ENCODE measurements at places on chromosomes 12 and 14.

DNA sequence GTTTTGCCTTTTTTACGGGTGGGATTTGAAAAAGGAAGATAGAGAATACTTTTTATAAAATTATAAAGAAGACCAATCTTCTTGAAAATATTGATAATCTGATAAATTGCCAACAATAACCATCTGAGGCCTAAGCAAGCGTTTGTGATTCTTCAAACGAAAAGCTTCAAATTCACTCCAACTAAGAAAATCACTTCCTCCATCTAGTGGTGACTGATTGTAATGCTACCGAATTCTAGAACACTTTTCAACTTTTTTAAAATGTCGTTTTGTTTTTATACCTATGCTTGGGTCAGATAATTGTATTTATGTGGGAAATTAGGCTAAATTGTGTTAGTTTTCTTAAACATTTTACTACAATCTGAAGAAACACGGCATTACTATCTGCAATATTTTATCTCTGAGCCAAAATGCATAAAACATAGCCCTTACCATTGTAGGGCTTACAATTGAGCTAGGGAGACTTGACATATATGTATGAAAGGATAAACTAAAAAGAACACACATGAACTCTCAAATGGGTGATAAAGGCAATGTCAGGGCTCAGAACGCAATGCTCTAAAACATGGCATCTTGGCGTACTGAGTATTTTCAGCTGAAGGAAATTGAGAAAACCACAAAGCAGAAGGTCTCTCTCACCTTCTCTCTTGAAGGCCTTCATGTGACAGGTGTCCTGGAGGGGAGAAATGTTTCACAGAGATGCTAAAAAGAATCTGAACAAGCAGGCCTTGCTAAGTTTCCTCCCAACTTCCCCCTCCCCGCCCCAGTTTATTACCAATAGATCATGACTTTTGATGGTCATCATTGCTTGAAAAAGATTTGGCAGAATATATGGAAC is 36.8 kb upstream of the G2E3 start:
- no peak for DNase-seq
- no peaks in the 10 kb centered on the region for H3K36me3 ChIP-seq
- H3K27ac ChIP-seq = no peak overlapping the region
- H3K27me3 ChIP-seq = no peaks in the 10 kb centered on the region

GRCh38 chr12:117361905-117362304 is 479 bp upstream of the NOS1 start:
- no peak for DNase-seq
- H3K27ac ChIP-seq = no peak overlapping the region
- H3K36me3 ChIP-seq = peaks cover 10% of the 10 kb centered on the region
- H3K27me3 ChIP-seq = no peaks in the 10 kb centered on the region
- H3K4me1 ChIP-seq = 0 out of 2 replicates have a peak, but pooled peaks cover 3% of the 10 kb centered on the region

DNA sequence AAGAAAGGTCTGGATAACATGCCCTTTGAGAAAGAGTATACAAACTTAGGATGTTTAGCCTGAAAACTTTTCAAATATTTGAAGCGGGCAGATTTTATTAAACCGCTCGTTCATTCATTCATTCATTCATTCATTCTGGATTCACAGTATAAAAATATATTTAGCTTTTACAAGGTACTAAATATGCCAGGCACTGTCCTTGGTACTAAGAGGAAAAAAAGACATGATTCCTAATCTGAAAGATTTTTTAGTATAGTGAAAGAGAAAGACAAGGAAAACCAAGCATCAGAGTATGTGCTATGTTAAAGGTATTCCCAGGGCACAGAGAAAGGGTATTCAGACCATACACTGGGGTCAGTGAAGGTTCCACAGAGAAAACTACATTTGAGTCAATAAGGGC is 299.7 kb downstream of the BCAT1 start:
- no peaks in the 10 kb centered on the region for H3K4me1 ChIP-seq
- no peak for DNase-seq
- H3K4me3 ChIP-seq = no peak overlapping the region
- no peaks in the 10 kb centered on the region for H3K27me3 ChIP-seq

DNA sequence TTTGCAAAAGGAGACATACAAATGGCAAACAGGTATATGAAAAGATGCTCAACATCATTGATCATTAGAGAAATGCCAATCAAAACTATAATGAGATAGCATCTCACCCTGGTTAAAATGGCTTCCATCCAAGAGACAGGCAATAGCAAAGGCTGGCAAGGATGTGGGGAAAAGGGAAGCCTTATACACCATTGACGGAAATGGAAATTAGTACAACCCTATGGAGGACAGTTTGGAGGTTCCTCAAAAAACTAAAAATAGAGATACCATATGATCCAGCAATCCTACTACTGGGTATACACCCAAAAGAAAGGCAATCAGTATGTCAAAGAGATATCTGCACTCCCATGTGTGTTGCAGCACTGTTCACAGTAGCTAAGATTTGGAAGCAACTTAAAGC is 17.3 kb upstream of the CKAP4 start:
- H3K36me3 ChIP-seq = no peaks in the 10 kb centered on the region
- no peak overlapping the region for H3K27ac ChIP-seq
- no peak for DNase-seq
- no peak overlapping the region for H3K4me3 ChIP-seq
- no peaks in the 10 kb centered on the region for H3K27me3 ChIP-seq

DNA sequence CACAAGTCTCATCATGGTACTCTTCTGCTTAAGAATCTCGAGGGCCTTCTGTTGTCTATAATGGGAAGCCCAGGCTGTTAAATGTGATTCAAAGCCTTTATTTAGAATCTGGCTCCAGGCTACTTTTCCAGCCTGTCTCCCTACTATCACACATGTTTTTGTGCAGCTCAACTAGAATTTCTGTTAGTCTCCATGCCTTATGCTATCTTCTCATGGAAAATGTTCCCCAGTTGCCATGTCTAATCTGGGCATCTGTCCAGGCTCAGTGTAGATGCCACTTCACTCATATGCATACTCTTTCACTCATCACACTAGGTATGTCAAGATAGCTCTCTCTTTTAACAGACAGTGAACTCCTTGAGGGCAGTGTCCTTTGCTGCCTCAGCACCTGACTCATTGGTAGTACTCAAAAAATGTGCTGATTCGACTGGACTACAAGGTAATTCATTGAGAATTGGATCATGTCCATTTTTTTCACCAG is 145.3 kb downstream of the TTLL5 start:
- no peak overlapping the region for H3K27ac ChIP-seq
- no peaks in the 10 kb centered on the region for H3K27me3 ChIP-seq
- H3K4me3 ChIP-seq = no peak overlapping the region
- H3K4me1 ChIP-seq = peaks cover 3% of the 10 kb centered on the region

DNA sequence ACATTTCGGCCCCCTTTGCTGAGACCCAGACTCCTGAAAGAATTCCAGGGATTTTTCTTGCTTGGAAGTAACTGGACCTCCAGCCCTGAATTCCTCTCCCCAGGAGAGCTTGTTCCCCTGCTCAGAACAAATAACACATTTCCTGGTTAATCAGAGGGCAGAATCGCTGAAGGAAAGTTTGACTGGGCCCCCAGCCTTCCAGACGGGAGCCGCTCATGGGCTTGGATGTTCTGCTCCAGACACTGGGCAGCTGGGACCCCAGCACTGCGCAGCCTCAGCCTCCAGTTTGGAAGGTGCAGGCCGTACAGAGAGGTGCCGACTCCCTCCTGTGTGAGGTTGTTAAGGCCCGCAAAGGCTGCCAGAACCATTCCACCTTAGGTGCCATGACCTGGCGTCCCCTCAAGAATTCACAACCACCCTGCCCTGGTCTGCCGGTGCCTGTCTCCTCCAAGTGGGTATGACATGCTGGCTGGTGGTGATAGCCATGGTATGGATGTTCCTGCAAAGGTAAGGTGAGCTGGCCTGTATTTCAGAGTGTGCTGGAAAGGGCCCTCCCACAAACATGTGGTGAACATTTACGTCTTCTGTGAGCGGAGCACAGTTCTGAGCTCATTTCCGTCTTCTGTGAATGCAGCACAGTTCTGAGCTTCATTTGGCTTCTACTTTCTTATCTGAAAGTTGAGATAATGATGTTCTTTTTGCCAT is 5.1 kb upstream of the LTBP2 start:
- no peaks in the 10 kb centered on the region for H3K36me3 ChIP-seq
- no peak for DNase-seq
- H3K27ac ChIP-seq = no peak overlapping the region
- peaks cover 53% of the 10 kb centered on the region for H3K4me1 ChIP-seq
- H3K4me3 ChIP-seq = no peak overlapping the region

DNA sequence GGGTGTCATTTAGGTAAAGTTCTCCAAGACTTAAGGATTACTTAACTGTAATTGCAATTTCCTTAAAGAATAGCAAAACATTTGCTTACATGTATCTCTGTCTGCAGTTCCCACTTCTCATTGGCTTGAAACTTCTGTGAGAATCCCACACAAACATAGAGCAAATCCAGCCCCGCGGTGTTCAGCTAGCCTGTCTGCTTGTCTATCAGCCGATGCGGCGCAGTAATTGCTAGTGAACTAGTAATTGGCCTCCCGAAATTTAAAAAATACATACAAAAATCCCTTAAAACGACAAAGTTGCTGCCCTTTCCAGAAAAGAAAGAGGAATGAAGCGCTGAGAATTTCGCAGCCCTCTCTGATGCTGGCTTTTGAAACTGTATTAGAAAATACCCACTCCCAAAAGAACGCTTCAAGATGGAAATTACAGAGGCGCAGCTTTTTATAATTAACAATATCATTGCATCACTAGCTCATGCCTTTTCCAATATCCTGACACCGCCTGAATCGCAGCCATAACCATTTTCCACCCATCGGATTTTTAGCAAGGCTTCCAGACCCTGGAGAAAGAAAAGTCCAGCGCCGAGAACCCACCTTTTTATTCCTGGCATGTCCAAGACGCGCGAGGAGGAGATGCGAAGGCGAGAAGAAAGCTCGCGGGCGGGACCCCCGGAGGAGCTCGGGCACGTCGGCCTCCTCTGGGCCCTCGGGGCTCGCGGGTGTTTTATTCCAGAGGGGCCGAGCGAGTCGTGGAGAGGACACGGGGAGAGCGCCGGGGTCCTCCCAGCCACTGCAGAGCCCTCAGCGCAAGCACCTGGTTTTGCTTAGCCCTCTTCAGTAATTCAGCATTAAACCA is 646 bp downstream of the FBLN5 start:
- peaks cover 3% of the 10 kb centered on the region for H3K4me1 ChIP-seq
- peak overlapping the region; percentile 30 for H3K27ac ChIP-seq
- peak; percentile 42 for DNase-seq
- H3K27me3 ChIP-seq = no peaks in the 10 kb centered on the region
- no peaks in the 10 kb centered on the region for H3K36me3 ChIP-seq

DNA sequence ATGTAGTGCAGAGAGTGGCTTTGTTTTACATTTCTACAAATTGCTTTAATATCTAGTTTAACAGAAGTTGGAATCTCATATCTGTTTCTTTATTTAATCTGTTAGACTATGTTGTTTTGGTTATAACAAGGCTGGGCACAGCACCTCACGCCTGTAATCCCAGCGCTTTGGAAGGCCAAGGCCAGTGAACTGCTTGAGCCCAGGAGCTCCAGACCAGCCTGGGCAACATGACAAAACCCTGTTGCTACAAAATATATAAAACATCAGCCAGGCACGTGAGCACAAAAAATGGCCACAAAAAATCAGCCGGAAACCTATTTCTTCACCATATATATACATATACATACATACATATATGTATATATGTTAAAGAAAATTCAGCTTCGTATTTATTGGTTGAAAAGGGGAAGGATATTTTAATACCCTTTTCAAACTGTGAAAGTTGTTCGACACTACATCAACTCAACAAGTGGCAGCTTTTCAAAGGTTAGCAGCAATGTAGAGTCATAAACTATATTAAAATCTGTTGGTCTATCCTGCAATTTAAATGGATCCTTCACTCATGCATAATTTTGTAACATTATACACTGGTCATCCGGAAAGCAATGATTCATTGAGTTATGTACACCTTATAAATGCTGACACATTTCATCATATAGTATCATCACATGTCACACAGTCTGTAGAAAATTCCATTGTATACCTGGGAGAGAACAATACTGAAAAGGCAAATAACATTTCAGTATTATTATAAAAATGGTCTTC is 7.1 kb downstream of the NR2C1 start:
- peaks cover 35% of the 10 kb centered on the region for H3K36me3 ChIP-seq
- no peaks in the 10 kb centered on the region for H3K27me3 ChIP-seq
- no peak for DNase-seq
- H3K4me3 ChIP-seq = no peak overlapping the region
- H3K4me1 ChIP-seq = no peaks in the 10 kb centered on the region

DNA sequence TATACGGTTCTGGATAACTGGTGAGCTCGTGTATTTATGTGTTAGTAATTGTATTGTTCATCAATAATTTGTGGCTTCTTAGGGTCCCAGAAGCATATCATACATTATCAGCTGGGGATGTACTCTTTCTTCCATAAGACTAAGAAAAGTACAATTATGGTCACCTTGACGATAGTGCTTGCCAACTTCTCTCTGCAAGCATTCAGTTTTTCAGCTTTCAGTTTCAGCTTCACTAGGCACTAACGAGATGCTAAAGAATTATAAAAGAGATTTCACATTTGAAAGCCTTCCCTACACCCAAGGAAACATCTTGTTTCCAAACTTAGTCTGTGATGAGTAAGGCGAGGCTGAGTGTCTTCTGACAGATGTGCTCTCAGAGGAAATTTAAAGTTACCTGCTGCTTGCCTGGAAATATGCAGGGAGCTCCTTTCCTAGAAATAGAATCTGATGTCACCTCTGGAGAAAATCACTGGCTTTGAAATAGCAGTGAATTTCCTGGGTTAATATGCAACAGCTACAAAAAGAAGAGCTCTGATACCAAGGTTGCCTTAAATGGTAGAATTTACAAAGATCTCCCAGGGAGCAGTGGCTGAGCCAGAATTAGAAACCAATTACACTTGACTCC is 1419.9 kb upstream of the TMEM132C start:
- H3K27ac ChIP-seq = no peak overlapping the region
- no peaks in the 10 kb centered on the region for H3K4me1 ChIP-seq
- no peaks in the 10 kb centered on the region for H3K27me3 ChIP-seq
- DNase-seq = no peak

DNA sequence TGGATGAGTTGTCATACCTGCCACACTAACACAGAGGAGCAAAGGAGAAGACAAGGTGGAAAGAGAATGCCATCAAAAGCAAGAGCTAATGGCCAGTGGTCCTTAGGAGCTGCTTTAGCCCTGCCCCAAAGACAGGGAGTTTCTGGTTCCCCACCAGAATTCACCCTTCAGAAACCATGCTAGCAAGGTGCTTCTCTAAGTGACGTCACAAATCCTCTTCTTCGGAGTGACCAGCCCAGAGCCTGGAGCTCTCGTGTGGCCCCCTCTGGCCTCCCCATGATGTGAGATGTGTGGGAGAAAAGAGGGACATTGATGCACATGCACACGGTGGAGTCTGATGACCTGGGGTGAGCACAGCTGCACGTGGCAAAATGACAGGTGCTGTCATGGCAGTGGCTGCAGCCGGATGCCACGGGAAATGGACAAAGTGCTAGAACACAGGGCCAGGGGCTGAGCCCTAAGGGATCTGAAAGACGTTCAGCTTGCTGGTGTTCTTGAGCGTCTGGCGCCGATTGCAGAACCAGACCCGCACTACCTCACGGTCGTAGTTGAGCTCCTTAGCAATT is 16.9 kb upstream of the TFCP2 start:
- DNase-seq = peak; percentile 32
- H3K4me1 ChIP-seq = peaks cover 61% of the 10 kb centered on the region
- no peak overlapping the region for H3K27ac ChIP-seq
- H3K27me3 ChIP-seq = no peaks in the 10 kb centered on the region
- H3K36me3 ChIP-seq = no peaks in the 10 kb centered on the region
- no peak overlapping the region for H3K4me3 ChIP-seq

- no peaks in the 10 kb centered on the region for H3K4me1 ChIP-seq
- 0 out of 2 replicates have a peak, but pooled peaks cover 2% of the 10 kb centered on the region for H3K27me3 ChIP-seq
- H3K27ac ChIP-seq = no peak overlapping the region
- no peaks in the 10 kb centered on the region for H3K36me3 ChIP-seq
Observed at GRCh38 chr12:32907166-32907565, 10.6 kb upstream of the PKP2 start.
